ENCODE measurements at places on chromosomes 3 and 15. TPM values are rescaled to one million over a fixed set of nuclear protein-coding genes. Genes with fewer than 3 reads are reported as not detected.

Gene ZNF501
- 5.3 TPM for total RNA-seq

DNA sequence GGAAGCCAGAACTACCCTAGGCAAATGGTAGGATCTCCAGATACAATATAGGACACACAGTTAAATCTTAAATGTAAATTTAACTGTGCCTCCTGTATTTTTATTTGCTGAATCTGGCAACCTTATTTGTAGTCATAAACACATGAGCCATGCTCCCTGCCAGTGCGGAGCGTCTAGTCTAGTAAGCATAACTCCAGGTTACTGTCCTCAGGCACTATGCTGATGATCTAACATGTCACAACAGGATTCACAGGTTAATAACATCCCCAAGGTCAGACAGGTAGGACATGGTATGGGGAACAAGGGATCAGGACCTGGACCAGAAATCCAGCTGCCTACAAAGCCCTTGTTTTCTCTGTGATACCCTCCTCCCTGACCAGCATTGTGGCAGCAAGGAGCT is 305.1 kb downstream of the CACNA2D3 start:
- H3K27me3 ChIP-seq = no peaks in the 10 kb centered on the region
- H3K27ac ChIP-seq = no peak overlapping the region
- no peak overlapping the region for H3K4me3 ChIP-seq
- H3K4me1 ChIP-seq = no peaks in the 10 kb centered on the region
- H3K36me3 ChIP-seq = no peaks in the 10 kb centered on the region
- DNase-seq = no peak

- H3K4me3 ChIP-seq = peak overlapping the region; percentile 41
- peaks cover 16% of the 10 kb centered on the region for H3K27me3 ChIP-seq
- peaks cover 68% of the 10 kb centered on the region for H3K4me1 ChIP-seq
- peaks cover 11% of the 10 kb centered on the region for H3K36me3 ChIP-seq
These were observed 8.6 kb downstream of the TLE3 start for GRCh38 chr15:70088887-70089691.

DNA sequence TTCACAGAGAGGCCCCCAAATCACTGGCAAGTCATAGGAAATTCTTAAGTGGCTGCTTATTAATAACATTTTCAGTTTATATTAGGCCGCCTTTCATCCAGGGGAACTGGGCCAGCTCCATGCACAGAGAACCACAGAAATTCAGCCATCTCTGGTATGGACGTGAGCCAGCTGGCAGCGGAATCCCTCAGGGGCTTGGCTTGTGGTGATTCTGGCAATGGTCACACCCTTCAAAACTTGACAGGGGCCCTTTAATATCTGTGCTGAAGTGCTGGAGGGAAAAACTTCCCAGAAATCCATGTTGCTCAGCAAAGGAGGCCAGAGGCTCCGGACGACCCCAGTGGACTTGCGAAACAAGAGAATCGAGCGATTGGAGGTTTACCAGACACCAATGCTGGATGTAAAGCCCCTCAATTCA is 11.3 kb downstream of the PRICKLE2 start:
- H3K27me3 ChIP-seq = no peaks in the 10 kb centered on the region
- DNase-seq = peak; percentile 84
- H3K4me3 ChIP-seq = peak overlapping the region; percentile 49
- H3K36me3 ChIP-seq = no peaks in the 10 kb centered on the region

- peaks cover 78% of the 10 kb centered on the region for H3K36me3 ChIP-seq
- H3K4me1 ChIP-seq = peaks cover 34% of the 10 kb centered on the region
- no peak for DNase-seq
- no peak overlapping the region for H3K4me3 ChIP-seq
- no peaks in the 10 kb centered on the region for H3K27me3 ChIP-seq
These were observed 19.2 kb downstream of the GYG1 start for GRCh38 chr3:149010504-149010951.

- H3K4me3 ChIP-seq = no peak overlapping the region
- no peaks in the 10 kb centered on the region for H3K27me3 ChIP-seq
- H3K36me3 ChIP-seq = peaks cover 22% of the 10 kb centered on the region
- no peak for DNase-seq
These were observed 4.0 kb downstream of the CCDC9B start for GRCh38 chr15:40336744-40337122.

Gene SLC22A13
- not detected for total RNA-seq

Gene CFAP100
- not detected for total RNA-seq

Gene C3orf49
- not detected for total RNA-seq

Gene DGKG
- total RNA-seq = 65.7 TPM

- H3K36me3 ChIP-seq = peaks cover 7% of the 10 kb centered on the region
- H3K4me1 ChIP-seq = no peaks in the 10 kb centered on the region
- H3K27ac ChIP-seq = no peak overlapping the region
- DNase-seq = no peak
- peaks cover 5% of the 10 kb centered on the region for H3K27me3 ChIP-seq
These were observed 136.7 kb upstream of the TLE3 start for GRCh38 chr15:70234256-70234905.

- no peak overlapping the region for H3K4me3 ChIP-seq
- H3K36me3 ChIP-seq = peaks cover 24% of the 10 kb centered on the region
- no peaks in the 10 kb centered on the region for H3K27me3 ChIP-seq
- H3K4me1 ChIP-seq = peaks cover 17% of the 10 kb centered on the region
- no peak for DNase-seq
These were observed 66.2 kb upstream of the THSD4 start for GRCh38 chr15:71048913-71049675.

Gene ACP3
- total RNA-seq = 1.3 TPM

DNA sequence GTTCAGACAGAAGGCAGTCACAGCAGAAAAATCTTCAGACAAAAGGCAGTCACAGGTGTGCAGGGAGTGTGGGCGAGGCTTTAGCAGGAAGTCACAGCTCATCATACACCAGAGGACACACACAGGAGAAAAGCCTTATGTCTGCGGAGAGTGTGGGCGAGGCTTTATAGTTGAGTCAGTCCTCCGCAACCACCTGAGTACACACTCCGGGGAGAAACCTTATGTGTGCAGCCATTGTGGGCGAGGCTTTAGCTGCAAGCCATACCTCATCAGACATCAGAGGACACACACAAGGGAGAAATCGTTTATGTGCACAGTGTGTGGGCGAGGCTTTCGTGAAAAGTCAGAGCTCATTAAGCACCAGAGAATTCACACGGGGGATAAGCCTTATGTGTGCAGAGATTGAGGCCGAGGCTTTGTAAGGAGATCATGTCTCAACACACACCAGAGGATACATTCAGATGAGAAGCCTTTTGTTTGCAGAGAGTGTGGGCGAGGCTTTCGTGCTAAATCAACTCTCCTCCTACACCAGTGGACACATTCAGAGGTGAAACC is 27.6 kb downstream of the ZNF589 start:
- H3K27me3 ChIP-seq = no peaks in the 10 kb centered on the region
- no peak for DNase-seq
- H3K4me1 ChIP-seq = peaks cover 12% of the 10 kb centered on the region
- no peak overlapping the region for H3K27ac ChIP-seq
- H3K4me3 ChIP-seq = no peak overlapping the region
- H3K36me3 ChIP-seq = peaks cover 41% of the 10 kb centered on the region

GRCh38 chr3:74302969-74303368 is 311.5 kb downstream of the CNTN3 start:
- no peak for DNase-seq
- H3K36me3 ChIP-seq = no peaks in the 10 kb centered on the region
- no peak overlapping the region for H3K4me3 ChIP-seq
- no peaks in the 10 kb centered on the region for H3K27me3 ChIP-seq
- H3K4me1 ChIP-seq = peaks cover 22% of the 10 kb centered on the region
- peak overlapping the region; percentile 5 for H3K27ac ChIP-seq

DNA sequence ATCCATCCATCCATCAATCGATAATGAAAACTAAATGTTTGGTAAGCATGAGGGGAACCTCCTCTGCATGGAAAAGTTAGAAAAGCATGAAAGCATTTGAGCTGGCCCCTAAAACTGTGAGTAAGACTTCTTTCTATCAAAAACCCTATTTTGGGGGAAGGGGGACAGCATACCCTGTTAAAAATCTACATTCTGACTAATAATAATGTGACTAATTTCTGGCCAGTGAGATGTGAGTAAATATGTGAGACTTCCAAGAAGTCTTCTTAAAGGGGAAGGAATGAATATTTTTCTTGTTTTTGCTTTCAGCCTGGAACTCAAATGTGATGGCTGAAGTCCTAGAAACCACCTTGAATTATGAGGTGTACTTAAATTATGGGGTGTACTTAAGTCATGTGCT is 54.9 kb downstream of the C3orf85 start:
- no peaks in the 10 kb centered on the region for H3K27me3 ChIP-seq
- no peaks in the 10 kb centered on the region for H3K4me1 ChIP-seq
- no peak overlapping the region for H3K4me3 ChIP-seq
- no peak overlapping the region for H3K27ac ChIP-seq
- H3K36me3 ChIP-seq = no peaks in the 10 kb centered on the region
- DNase-seq = no peak

DNA sequence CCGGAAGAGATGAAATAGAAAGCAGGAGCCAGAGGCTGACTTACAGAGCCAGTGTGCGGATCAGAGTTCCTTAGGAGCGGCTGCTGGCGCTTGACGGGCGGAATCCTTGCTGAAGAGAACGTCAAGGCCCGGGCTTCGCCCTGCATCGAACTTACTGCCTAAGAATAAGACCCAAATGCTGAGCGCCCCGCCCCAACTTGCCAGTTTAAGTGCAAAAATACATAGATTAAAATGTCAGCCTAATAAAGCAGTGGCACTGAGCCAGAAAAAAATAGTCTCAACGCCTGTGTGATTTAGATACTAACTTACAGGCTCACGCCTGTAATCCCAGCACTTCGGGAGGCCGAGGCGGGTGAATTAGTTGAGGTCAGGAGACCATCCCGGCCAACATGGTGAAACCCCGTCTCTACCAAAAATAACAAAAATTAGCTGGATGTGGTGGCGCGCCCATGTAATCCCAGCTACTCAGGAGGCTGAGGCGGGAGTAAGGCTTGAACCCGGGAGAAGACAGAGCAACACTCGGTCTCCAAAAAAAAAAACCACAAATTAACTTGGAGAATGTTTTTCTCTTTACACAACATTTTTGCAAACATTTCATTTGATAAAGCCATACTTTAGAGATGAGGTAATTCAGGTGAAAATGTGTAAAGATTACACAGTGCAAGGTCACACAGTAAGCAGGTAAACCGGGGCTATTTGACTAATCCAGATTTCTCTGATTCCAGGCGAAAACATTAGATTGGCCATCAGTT is 1.2 kb upstream of the UBP1 start:
- peak overlapping the region; percentile 83 for H3K4me3 ChIP-seq
- peak overlapping the region; percentile 98 for H3K27ac ChIP-seq
- no peaks in the 10 kb centered on the region for H3K36me3 ChIP-seq
- no peaks in the 10 kb centered on the region for H3K27me3 ChIP-seq

GRCh38 chr3:129940086-129940485 is 34.4 kb upstream of the TRH start:
- DNase-seq = no peak
- H3K27me3 ChIP-seq = peaks cover 4% of the 10 kb centered on the region
- no peaks in the 10 kb centered on the region for H3K36me3 ChIP-seq
- no peak overlapping the region for H3K27ac ChIP-seq

DNA sequence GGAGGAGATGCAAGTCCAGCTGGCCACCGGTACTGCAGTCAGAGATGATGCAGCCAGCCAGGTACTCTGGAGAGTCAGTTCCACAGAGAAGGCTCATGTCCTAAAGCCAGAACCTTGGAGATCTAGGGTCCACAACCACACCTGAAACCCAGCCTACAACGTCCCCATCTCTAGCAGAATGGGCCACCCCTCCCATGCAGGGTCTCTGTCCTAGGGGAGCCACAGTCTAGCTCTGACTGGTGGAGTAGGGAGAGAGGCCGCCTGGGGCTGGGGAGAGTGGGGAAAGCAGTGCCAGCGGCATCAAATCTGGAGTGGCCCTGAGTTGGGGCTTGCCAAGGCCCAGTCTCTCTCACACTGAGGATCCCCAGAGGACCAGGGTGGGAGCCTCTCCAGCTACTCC is 43.5 kb downstream of the PTH1R start:
- peaks cover 32% of the 10 kb centered on the region for H3K4me1 ChIP-seq
- H3K27ac ChIP-seq = no peak overlapping the region
- peaks cover 87% of the 10 kb centered on the region for H3K36me3 ChIP-seq
- no peak overlapping the region for H3K4me3 ChIP-seq

Gene GXYLT2
- total RNA-seq = 16.2 TPM

GRCh38 chr3:13440204-13440817 is 20.2 kb upstream of the NUP210 start:
- peaks cover 21% of the 10 kb centered on the region for H3K27me3 ChIP-seq
- H3K4me1 ChIP-seq = no peaks in the 10 kb centered on the region
- no peak overlapping the region for H3K27ac ChIP-seq
- H3K4me3 ChIP-seq = no peak overlapping the region
- no peak for DNase-seq

Gene BFSP2
- not detected for total RNA-seq

- H3K27me3 ChIP-seq = no peaks in the 10 kb centered on the region
- peak; percentile 58 for DNase-seq
- peaks cover 36% of the 10 kb centered on the region for H3K4me1 ChIP-seq
- H3K27ac ChIP-seq = peak overlapping the region; percentile 75
These were observed 25.7 kb upstream of the GALNT15 start for GRCh38 chr3:16148783-16149182.

- H3K4me3 ChIP-seq = no peak overlapping the region
- DNase-seq = no peak
- H3K36me3 ChIP-seq = no peaks in the 10 kb centered on the region
- no peaks in the 10 kb centered on the region for H3K4me1 ChIP-seq
These were observed 47.1 kb downstream of the FAH start for GRCh38 chr15:80199869-80200268.

DNA sequence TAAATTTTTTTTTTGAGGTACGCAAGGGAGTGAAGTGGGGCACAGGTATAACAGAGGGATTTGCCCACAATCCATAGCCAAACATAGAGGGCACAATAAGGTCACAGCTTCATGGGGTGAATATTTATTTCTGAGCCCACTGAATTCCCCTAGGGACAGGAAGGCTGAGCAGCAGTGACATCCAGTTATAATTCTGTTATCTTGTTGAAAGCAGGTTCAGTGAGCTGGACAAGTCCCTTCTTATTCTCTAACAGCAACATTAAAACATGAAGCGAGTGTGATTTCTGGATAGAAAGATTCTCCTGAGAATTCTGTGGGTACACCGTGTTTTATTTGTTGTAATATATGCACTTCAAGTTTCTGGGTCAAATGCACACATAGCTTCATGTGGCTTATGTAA is 538.2 kb downstream of the NAALADL2 start:
- H3K4me3 ChIP-seq = no peak overlapping the region
- no peak overlapping the region for H3K27ac ChIP-seq
- no peaks in the 10 kb centered on the region for H3K27me3 ChIP-seq
- no peaks in the 10 kb centered on the region for H3K4me1 ChIP-seq

- no peaks in the 10 kb centered on the region for H3K36me3 ChIP-seq
- DNase-seq = no peak
- H3K4me1 ChIP-seq = no peaks in the 10 kb centered on the region
These were observed 761.4 kb downstream of the NAALADL2 start for GRCh38 chr3:175620532-175620931.

DNA sequence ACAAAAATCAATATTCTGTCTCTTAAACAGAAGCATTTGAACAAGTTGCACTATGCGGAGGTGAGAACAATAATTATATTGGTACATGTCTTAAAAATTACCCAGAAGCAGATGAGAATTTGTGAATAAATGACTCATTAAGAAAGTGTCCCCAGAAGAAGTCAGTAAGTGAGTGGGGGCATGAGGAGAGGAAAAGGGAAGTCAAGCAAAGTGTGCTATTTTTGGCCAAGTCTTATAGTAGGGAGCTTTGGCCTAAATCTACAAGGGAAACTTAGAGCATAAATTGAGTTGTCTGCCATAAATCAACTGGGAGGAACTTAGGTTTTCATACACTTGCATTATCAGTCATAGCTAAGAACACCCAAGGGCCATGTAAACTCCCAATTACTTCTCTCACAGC is 86.9 kb upstream of the SATB1 start:
- no peaks in the 10 kb centered on the region for H3K27me3 ChIP-seq
- no peak overlapping the region for H3K4me3 ChIP-seq
- H3K4me1 ChIP-seq = no peaks in the 10 kb centered on the region
- H3K27ac ChIP-seq = no peak overlapping the region
